ENCODE measurements at places on chromosomes 16 and 17. TPM values are rescaled to one million over a fixed set of nuclear protein-coding genes. Genes with fewer than 3 reads are reported as not detected.

DNA sequence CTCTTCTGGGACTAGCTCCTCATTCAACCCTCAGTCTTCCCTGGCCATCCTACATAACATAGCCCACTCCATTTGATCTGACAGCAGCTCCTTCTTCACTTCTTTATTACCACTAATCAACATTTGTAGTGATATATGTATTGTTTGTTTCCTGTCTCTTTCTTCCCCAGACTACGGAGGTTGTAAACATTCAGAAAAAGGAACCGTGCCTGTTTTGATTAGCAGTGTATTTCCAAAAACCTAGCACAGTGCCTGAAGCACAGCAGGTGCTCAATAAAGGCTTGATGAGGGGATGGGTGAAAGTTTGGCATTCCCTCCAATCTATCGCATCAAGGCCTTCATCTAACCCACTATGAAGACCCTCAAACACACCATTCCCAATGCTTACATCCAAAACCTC, 150.8 kb downstream of the XYLT1 start:
- H3K4me3 ChIP-seq = no peak overlapping the region
- H3K36me3 ChIP-seq = no peaks in the 10 kb centered on the region
- DNase-seq = no peak

GRCh38 chr16:26169473-26169872, 477.7 kb downstream of the HS3ST4 start:
- no peaks in the 10 kb centered on the region for H3K36me3 ChIP-seq
- no peaks in the 10 kb centered on the region for H3K4me1 ChIP-seq
- no peak overlapping the region for H3K4me3 ChIP-seq
- H3K27ac ChIP-seq = no peak overlapping the region

DNA sequence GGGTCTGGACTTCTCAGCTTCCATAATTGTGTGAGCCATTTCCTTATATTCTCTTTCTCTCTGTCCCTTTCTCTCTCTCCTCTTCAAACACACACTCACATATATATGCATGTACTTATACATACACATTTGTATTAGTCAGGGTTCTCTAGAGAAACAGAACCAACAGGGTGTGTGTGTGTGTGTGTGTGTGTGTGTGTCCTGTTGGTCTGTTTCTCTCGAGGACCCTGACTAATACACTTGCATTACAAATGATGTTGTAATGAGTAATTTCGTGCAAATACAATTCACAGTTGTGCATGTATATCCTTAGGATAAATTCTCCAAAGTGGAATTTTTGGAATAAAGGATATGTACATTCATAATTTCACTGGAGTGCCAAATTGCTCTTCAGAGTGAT, 115.3 kb downstream of the NPIPB5 start:
- no peak overlapping the region for H3K4me3 ChIP-seq
- H3K36me3 ChIP-seq = no peaks in the 10 kb centered on the region
- H3K27me3 ChIP-seq = no peaks in the 10 kb centered on the region
- H3K27ac ChIP-seq = no peak overlapping the region
- H3K4me1 ChIP-seq = no peaks in the 10 kb centered on the region

- no peaks in the 10 kb centered on the region for H3K27me3 ChIP-seq
- H3K4me1 ChIP-seq = peaks cover 11% of the 10 kb centered on the region
- no peak for DNase-seq
- H3K36me3 ChIP-seq = no peaks in the 10 kb centered on the region
- H3K4me3 ChIP-seq = no peak overlapping the region
These were observed 517.7 kb upstream of the PSMD7 start for GRCh38 chr16:73778887-73779286.

GRCh38 chr17:34420254-34420766, 57.3 kb upstream of the CCL1 start:
- no peaks in the 10 kb centered on the region for H3K4me1 ChIP-seq
- H3K27me3 ChIP-seq = peaks cover 67% of the 10 kb centered on the region
- H3K4me3 ChIP-seq = no peak overlapping the region
- peak; percentile 73 for DNase-seq
- no peaks in the 10 kb centered on the region for H3K36me3 ChIP-seq

DNA sequence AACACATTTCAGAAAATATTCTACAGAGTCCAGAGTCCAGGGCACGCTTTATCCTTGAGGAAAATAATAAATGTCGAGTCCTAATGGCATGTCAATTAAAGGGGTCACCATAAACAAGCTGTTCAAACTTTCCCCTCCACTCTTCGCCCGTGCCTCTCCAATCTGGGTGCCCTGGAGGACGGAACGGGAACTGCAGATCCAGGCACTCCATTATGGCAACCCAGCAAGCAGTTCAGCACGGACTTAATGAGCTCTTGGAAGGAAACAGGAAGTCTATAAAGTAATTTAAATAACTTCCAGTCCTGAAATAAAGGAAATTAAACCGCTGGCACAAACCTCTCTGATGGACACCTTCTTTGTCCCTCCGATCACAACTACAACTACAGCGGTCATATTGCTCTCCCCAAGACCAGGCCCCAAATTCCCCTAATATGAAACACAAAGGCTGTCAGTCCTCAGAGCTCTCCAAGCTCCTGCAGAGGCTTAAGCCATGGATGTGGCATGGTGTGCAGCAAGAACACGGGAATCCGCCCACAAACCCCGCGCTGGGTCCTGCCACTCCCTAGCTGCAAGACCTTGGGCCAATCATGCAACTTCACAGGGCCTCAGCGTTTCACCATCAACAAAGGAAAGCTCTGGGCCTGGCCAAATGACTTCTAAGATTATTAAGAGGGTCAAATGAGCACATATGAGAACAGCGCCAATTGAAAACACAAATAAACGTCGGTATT, 52.6 kb downstream of the ZFHX3 start:
- no peaks in the 10 kb centered on the region for H3K36me3 ChIP-seq
- no peak overlapping the region for H3K27ac ChIP-seq
- H3K4me3 ChIP-seq = no peak overlapping the region
- no peaks in the 10 kb centered on the region for H3K27me3 ChIP-seq
- no peaks in the 10 kb centered on the region for H3K4me1 ChIP-seq

HBM gene
- not detected for total RNA-seq

CRLF3 gene
- total RNA-seq = 9.2 TPM

DNAAF8 gene
- total RNA-seq = 0.36 TPM

SHISA6 gene
- 0.66 TPM for total RNA-seq

CCL4 gene
- total RNA-seq = 3.7 TPM
